ENCODE measurements at places on chromosomes 16 and 17. TPM values are rescaled to one million over a fixed set of nuclear protein-coding genes. Genes with fewer than 3 reads are reported as not detected.
A peak's percentile ranks its signal among the peaks of the same experiment; 100 is the strongest.

DNA sequence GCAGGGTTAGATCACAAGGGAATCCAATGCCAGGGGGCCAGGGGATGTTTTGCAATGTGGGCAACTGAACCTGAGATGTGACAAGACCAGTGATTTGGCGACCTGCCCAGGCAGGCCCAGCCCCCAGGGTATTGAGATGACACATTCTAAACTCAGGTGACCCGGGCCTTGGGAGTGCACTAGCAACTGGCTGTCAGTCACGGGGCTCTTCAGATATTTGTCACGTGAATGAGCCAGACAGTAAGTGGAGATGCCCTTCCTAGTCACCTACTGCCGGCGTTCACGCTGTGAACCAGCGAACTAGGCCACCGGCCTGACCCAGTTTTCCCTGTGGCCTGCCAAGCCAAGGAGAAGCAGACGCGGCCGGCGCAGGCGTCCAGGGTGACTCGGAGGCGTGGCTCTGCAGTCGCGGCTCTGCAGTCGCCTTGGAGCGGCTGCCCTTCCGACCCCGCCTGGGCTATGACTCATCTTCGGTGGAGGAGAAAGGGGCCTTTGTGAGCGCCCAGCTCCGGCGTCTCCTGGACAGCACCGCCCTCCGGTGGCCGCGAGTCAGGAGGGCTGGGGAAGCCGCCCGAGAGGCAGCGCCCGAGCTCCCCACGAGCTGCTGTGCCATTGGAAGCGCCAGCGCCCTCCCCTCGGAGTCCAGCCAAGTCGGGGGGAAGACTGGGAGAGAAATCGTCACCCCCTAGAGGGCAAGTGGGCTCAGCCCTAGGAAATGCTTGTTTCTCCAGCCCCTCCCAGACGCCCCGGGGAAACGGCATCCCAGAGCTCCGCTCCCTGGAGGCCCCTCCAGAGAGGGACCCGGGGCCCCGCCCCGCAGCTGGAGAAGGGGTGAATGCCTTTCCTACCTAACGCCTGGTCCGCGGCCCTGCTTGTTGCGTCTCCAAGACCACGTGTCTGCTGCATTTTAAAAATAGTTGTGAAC lies 38.8 kb downstream of the WSB1 start:
- DNase-seq, result peak; percentile 98

GRCh38 chr17:83194761-83195329 lies 115.4 kb downstream of the METRNL start:
- no peak for DNase-seq

DNA sequence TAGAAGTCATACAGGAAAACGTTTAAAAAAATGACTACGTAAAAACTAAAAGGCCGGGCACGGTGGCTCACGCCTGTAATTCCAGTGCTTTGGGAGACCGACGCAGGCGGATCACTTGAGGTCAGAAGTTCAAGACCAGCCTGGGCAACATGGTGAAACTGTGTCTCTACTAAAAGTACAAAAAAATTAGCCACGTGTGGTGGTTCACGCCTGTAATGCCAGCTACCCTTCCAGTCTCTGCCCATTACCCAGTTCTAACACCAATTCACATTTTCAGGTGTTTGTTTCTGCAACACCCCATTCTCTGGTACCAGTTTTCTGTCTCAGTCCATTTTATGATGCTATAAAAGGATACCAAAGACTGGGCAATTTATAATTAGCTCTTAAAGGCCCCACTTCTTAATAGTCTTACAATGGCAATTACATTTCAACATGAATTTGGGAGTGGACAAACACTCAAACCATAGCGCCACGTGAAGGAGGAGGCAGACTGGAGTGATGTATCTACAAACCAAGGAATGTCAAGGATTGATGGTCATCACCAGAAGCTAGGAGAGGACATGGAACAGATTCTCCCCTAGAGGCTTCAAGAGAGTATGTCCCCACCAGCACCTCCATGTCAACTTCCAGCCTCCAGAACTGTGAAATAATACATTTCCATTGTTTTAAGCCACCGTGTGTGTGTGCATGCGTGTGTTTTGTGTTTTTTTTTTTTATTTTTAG lies 791 bp upstream of the C17orf75 start:
- no peak for DNase-seq

HOXB9 gene
- 33.2 TPM for total RNA-seq

CLDN7 gene
- 157 TPM for total RNA-seq

SPATA22 gene
- not detected for total RNA-seq

GRCh38 chr16:50641818-50642187 lies 39.3 kb downstream of the SNX20 start:
- no peak for DNase-seq

DNA sequence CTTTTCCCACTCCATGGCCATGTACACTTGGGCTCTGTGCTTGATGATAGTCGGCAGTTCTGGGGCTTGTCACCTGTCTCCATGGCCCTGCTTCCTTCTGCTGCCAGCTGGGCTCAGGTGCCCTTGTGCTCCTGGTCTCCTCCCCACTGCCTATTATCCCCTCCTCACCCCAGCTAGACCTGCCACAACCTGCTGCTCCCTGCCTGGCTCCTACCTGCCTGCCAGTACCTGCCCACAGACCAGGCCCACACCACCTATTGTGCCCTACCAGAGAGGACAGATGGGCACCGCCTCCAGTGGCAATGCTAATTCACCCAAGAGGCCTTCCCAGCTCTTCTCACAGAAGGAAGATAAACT lies 538 bp upstream of the RAPGEFL1 start:
- DNase-seq, result peak; percentile 90

DNA sequence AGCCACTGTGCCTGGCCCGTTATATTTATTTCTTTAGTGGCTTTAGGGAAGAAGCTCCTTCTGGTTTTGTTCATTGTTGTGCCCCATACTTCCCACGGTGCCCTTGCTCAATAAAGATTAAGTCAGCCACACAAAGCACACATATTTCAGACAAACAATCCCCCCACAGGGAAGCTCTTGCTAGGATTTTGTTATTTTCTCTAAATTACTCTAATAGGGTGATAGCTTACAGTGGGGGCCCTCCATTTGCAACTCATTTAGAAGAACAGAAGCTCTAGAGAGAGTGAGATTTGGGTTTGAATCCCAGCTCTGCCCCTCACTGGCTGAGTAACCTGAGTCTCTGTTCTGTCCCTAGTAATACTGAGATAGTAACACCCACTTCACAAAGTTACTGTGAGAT lies 499.9 kb downstream of the GRIN2A start:
- no peak for DNase-seq

- no peak for DNase-seq
Observed at GRCh38 chr17:16516594-16517051, 24.6 kb upstream of the LRRC75A start.

RAC3 gene
- 5.0 TPM for total RNA-seq

- peak; percentile 56 for DNase-seq
Observed at GRCh38 chr17:68290268-68290954, 516 bp downstream of the SLC16A6 start.

PRDM7 gene
- total RNA-seq, result not detected

DNA sequence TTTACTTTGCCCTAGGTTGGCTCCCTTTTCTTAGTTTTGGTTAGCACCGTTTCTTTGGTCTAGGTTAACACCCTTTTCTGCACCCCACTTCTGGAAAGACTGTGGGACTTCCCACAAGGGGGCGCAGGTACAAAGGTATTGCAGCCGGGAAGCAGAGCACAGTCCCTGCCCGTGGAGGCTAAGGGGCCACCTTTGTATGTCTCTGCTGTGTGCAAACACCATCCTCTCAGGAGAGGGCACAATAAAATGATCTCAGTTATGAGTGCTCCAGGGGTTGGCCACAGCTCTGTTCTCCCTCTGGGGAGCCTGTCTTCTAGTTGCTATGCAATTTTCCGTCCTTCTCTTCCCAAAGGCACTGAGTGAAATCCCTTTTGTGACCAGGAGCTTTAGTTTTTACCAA lies 28.4 kb upstream of the TMC5 start:
- DNase-seq, result peak; percentile 57

DNA sequence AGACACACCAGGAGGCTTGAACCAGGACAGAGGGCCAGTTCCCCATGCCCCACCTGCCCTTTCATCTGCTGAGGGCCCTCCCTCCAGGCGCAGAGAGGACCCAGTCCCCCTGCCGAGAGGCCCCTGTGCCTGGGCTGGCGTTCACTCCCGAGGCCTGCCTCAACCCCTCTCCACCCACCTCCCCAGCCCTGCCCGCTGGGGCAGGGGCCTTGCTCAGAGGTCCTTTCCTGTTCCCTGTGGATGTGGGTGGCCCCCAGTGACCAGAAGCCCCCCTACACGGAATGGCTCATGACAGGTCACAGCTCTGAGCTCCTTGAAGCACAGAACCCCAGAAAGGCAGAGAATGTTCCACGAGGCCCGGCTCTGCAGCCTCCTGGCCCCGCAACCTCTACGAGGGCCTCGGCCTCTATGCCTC lies 6.7 kb downstream of the TMC6 start:
- no peak for DNase-seq

CDRT15L2 gene
- total RNA-seq, result not detected

- DNase-seq, result peak; percentile 88
Observed at GRCh38 chr17:31524926-31525800, 133.7 kb downstream of the RAB11FIP4 start.

GRCh38 chr17:49630113-49630900 lies 47.6 kb downstream of the SPOP start:
- no peak for DNase-seq

DNA sequence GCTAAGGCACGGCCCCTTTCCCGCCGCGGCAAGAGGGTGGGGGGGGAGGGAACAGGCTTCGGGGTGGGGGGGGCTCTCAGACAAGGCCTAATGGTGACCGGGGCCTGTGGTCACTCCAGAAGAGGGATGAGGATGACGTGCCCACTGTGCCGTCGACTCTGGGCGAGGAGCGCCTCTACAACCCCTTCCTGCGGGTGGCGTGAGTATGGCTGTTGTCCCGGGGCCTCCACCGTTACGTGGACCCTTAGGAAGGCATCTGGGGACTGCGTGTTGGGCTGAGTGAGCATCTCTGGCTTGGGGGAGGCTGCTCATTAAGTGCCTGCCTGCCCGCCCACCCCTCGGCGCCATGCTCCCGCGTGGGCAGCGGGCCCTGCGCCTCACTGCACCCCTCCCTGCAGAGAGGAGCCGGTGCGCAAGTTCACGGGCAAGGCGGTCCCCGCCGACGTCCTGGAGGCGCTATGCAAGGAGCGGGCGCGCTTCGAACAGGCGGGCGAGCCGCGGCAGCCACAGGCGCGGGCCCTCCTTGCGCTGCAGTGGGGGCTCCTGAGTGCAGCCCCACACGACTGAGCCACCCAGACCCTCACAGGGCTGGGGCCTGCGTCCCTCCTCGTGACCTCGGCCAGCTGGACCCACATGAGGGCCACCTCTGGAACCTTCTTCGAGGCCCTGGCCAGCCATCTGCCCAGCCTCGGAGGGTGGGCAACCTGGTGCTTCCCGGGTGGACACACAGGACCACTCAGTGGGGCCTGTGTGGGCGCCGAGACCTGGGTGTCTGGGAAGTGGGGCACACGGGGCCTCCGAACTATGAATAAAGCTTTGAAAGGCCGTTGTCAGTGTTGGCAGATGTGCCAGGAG lies 2.2 kb downstream of the HAGHL start:
- no peak for DNase-seq

DNA sequence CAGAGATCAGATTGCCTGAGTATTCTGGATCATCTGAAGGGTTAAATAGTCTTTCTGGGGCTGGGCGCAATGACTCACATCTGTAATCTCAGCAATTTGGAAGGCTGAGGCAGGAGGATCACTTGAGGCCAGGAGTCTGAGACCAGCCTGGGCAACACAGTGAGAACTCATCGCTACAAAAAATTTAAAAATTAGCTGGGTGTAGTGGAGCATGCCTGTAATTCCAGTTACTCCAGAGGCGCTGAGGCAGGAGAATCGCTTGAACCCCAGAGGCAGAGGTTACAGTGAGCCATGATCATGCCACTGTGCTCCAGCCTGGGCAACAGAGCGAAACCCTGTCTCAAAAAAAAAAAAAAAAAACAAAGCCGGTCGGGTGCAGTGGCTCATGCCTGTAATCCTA lies 15.7 kb downstream of the MVP start:
- DNase-seq, result no peak

DNA sequence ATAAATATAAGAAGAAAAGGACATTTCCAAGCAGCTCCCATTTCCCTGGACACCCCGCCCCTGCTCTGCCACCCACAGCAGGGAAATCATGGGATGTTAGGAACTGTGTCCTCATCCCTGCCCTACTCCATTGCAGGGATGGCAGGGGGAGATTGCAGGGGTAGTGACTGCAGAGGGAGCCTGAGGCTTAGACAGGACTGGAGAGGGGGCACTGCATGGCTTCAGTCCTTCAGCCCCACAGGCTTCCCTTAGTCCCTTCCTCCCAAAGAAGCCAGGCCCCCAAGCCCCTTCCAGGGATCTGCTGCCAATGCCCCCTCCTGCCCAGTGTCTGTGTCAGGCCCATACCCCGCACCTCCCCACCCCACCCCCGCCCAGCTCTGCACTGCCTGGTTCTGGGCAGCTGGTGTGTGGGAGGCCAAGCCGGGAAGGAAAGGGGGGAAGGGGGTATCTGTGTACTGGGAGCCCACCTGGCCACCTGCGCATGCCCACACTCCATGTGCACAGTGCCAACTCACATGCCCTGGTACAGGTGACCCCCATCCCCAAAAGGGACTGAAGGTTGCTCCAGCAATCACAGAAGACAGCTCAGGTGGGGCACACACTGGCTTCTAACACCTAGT lies 3.3 kb downstream of the RUNDC3A start:
- no peak for DNase-seq

DNA sequence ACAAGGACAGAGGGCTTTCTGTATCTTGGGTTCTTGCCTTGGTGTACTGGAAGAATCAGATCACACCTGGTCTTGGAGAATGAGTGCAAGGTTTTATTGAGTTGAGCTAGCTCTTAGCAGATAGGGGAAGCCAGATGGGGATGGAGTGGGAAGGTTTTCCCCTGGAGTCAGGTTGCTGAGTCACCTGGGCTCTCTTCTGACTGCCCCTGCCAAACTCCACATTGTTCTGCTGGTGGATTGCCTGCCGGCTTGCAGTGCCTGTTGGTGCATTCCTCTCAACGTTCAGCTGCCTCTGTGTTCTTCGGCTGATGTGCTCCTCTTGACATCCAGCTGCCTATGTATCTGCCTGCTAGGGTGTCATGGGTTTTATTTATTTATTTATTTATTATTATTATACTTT lies 1431.1 kb downstream of the CDH8 start:
- DNase-seq, result no peak

DNA sequence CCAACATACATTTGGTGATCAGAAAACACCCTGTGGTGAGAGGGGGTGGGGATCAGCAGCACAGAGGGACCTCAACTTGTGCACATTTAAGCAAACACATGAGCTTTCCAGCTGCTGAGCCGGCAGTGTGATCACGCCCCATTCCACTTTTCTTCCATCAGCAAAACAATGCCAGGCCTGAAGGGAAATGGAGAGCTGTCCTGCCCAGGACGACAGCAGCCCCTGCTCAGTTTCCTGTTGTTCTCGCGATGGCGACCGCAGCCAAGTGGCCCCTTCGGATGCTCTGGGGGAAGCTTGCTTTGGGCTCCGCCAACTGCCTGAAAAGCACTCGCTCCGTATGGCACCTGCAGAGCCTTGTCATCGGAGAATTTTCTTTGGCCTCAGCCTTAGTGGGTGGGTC lies 272.3 kb downstream of the FOXL1 start:
- DNase-seq, result no peak

GRCh38 chr17:50618941-50619340 lies 15.7 kb upstream of the ABCC3 start:
- no peak for DNase-seq

TMEM114 gene
- total RNA-seq, result not detected

- DNase-seq, result peak; percentile 48
Observed at GRCh38 chr16:57446531-57447185, 527 bp downstream of the CIAPIN1 start.
